ENCODE measurements at places on chromosomes 7 and 10. TPM values are rescaled to one million over a fixed set of nuclear protein-coding genes. Genes with fewer than 3 reads are reported as not detected.

DNA sequence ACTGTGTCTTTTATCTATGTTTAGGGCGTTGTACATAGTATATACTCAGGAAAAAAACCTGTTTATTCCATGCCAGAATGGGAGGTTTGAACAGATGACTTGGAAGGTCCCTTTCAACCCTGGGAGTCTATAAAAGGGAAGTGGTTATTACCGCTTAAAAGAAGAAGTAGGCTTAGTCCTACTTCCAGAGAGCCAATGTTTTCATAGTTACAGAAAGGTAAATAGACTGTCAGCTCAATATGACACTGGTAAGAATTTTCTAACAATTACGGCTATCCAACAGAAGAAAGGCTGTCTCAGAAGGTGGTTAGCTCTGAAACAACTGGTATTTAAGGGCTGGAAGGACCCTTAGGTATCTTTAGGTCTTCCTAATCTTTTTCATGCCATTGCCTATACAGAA, 1.1 kb upstream of the TFAM start:
- DNase-seq = no peak

DNA sequence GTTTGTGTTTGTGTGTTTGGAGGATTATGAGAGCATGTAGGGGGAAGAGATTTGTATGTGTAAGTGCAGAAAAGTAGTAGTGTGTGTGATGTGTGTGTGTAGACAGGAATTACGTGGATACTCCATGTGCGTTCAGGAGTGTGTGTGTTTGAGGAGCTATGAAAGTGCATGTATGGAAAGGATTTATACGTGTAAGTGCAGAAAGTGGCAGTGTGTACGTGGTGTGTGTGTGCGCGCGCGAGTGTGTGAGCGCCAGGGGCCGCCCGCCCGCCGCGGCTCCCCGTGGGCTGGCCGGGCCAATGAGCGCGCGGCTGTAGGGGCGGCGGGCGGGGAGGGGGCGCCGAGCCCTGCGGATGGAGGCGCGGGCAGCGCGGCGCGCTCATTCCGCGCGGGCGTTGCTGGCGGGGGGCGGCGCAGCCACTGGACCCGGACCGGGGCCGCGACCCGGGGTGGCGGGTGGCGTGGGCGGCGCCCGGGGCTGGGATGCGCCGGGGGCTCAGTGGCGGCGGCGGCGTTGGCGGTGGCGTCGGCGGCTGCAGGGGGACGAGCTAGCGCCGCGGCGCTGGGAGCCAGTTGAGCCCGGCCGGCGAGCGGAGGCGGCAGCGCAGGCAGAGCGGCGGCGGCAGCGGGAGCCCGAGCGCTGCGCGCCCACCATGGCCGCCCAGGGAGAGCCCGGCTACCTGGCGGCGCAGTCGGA, at the start of gene BICC1:
TSS of gene BICC1 (plus strand) at position 382 of the 697 bp plus-strand sequence. CDS start at position 654, 272 bp downstream.
- no peak for DNase-seq

Gene RBP4
- total RNA-seq = 0.57 TPM

GRCh38 chr7:85638394-85638793, 451.5 kb upstream of the SEMA3D start:
- no peak for DNase-seq

Gene SPDYE2B
- total RNA-seq = not detected

DNA sequence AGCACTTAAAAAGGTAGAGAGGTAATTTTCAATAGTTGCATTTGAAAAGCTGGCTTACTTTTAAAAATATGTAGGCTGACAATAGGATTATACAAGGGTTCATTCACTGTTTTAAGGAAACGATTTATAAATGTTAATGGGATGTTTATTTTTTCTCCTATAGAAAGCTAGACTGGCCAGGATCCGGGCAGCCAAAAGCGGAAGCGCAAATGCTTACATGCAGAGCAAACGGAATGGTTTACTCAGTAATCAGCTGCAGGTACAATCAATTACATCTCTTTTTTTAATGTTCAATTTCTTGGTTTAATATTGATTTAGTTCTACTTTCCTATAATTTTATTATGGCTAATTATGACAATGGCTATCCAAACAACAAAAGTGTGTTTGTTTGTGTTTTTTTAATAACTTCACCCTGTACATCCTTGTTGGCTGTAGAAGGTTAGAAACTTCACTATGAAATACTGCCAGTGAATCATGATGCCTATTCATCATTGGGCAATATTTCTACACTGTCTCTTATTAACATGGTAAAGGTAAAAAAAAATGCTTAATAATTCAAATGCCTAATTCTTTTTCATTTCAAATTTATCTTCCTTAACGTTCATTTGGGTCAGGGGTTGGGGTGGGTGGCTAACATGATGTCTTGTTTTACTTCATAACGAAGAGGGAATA, 116.4 kb downstream of the TSPAN12 start:
- no peak for DNase-seq

Gene STAM
- total RNA-seq = 38.8 TPM

DNA sequence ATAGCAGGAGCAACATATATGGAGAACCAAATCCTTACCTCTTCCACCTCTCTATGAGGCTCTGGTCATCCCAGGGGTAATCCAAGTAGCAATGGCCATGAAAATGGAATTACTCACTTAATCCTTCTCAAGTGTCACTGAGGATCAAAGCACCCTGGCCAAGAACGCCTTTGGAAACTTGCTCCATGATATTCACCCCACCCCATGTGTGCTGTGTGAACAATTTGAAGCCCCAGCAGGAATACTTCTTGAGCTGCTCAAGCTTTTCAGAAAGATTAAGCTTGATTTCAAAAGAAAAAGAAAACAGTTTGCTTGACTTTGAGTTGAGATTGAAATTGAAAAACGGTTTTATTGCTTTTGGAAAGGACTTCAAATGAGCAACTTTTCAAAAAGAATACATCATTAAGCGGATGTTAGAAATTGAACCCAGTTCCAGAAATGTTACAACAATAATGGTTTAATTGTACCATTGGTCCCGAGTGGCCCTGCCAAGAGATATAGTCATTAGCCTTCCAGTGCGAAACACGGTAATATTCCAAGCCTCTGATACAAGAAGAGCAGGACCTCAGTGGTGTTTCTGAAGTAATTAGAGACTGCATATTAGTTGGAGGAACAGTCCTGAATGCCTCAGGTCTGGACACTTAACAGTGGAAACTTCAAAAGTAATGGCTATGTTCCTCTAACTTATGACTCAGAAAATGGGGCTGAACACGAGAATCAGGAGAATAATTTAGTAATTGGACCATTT, 208.1 kb downstream of the NEBL start:
- no peak for DNase-seq

Gene TMEM178B
- not detected for total RNA-seq

DNA sequence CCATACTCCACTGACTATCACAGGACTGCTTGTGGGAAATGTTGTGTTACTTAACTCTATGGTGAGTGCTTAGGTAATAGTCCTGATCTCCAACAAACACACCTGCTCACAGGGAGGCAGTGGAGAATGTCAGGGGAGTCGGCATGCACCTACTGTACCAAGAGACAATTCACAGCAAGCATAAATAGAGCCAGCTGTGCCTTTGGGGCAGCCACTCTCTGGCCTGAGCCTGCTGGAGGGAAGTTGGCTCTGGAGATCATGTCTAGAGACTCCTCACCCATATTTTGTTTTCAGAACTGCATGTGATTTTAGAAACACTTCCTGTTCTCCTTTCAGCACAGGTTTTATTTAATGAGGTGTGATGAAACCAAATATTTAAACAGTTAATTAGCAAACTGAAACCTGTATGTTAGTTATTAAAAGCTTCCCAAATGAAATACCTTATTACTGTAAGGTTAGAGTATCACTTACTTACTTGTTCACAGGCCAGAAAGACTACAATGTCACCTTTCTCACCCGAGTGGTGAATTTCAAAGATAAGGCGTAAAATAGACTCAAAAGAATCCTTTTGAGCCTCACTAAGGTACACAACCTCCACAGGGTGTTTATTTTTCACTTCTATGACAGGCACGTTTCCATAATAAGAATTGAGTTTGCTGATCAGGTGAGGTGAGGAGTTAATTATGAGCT, 21.8 kb downstream of the DHX32 start:
- no peak for DNase-seq

Gene CUZD1
- 1.4 TPM for total RNA-seq

DNA sequence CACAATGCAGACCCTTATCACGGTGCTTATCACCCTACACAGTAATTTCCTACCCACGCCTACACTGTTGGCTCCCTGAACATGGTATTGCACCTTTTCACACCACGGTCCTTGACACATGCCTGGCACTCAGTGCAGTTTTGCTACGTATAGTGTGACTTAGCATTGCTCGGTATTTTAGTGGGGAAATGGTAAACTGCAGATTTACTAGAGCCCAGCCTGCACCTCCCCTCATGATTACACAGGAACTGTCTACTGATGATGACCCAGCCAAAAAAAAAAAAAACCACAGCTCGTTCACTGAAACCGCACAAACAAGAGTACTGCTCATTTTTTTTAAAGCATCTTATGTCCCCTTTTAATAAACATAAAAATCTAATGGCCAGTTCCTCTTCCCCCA, 124.2 kb upstream of the ZNF746 start:
- no peak for DNase-seq

DNA sequence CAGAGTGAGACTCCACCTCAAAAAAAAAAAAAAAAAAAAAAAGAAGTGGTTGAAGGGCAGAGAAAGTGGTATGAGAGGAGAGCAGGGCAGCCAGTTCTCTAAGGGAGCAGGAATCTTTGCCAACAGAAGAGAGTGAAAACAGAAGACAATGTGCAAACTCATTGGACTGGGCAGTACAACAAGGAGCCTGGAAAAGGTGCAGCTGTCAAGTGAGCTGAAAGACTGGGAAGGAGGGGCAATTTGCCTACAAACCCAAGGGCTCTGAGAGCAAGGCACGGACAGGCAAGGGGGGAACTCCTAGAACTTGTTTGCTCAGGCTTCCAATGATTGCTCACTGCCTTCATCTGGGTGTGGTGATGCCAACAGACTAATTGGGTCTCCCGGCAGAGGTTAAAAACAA, 9.5 kb downstream of the ACTR1A start:
- DNase-seq = no peak
